ENCODE measurements at places on chromosomes 2 and 18. TPM values are rescaled to one million over a fixed set of nuclear protein-coding genes. Genes with fewer than 3 reads are reported as not detected.

DNA sequence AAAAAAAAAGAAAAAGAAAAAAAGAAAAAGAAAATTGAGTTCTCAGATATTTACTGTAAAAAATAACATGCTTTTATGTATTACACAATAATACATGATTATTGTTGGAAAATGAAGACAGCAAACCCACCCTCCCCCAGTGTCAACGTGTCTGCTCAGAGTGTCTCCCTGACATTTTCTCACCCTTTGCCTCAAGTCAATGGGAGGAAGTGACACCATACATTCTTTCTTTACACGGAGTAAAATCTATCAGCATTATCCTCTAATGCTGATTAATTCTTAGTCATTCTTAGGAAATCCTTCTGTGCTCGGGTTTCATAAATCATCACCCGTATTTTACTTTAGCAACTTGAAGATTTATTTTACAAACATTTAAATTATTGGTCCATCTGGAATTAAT lies 32.0 kb downstream of the CTAGE1 start:
- no peak overlapping the region for H3K27ac ChIP-seq
- H3K27me3 ChIP-seq, result no peaks in the 10 kb centered on the region
- H3K4me1 ChIP-seq, result no peaks in the 10 kb centered on the region

DNA sequence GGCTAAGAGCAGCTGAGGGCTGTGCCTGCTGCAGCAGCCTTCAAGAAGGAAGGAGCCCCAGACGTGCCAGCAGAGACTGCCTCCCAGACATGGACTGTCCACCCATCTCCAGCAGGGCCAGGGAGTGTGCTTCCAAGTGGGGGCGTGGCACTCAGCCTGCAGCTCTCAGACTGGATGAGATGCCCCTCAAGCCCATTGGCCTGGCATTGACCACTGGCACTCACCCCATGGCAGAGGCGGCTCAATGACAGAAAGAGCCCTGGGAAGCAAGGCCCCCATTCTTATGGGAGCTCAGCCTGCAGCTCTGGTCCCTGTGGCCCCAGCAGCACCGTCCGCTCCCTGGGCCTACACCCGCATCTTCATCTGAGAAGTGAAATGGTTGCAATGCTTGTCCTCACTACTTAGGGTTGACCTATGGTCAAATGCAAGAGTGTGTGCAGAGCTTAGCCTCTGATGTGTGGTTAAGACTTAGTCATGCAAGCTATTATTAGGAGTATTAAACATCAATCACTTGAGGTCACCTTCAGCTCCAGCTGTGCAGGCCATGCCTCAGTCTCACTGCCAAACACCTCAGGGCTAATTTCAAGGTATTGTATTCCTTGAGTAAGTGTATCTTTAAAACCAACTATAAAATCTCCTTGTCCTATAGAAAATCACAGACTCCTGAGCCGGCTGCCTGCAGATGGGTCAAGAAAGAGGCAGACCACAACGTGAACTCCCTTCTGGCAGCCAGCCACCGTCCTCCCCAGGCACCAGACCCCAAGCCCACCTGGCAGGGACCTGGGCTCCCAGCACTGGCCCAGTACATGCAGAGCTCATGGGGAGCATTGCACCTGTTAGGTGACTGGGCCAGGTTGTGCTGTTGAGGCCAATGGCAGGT lies 194.8 kb downstream of the NDUFA10 start:
- H3K27ac ChIP-seq, result no peak overlapping the region
- no peaks in the 10 kb centered on the region for H3K4me1 ChIP-seq
- no peaks in the 10 kb centered on the region for H3K27me3 ChIP-seq
- DNase-seq, result peak; percentile 13

GRCh38 chr2:172697296-172697695 lies 38.3 kb upstream of the RAPGEF4 start:
- no peak overlapping the region for H3K27ac ChIP-seq
- no peak for DNase-seq
- peaks cover 16% of the 10 kb centered on the region for H3K4me1 ChIP-seq
- H3K27me3 ChIP-seq, result peaks cover 7% of the 10 kb centered on the region
- H3K36me3 ChIP-seq, result no peaks in the 10 kb centered on the region

GRCh38 chr2:223076573-223076972 lies 24.6 kb downstream of the KCNE4 start:
- DNase-seq, result no peak
- H3K4me3 ChIP-seq, result no peak overlapping the region
- H3K27me3 ChIP-seq, result peaks cover 3% of the 10 kb centered on the region
- peaks cover 2% of the 10 kb centered on the region for H3K4me1 ChIP-seq
- no peaks in the 10 kb centered on the region for H3K36me3 ChIP-seq

DNA sequence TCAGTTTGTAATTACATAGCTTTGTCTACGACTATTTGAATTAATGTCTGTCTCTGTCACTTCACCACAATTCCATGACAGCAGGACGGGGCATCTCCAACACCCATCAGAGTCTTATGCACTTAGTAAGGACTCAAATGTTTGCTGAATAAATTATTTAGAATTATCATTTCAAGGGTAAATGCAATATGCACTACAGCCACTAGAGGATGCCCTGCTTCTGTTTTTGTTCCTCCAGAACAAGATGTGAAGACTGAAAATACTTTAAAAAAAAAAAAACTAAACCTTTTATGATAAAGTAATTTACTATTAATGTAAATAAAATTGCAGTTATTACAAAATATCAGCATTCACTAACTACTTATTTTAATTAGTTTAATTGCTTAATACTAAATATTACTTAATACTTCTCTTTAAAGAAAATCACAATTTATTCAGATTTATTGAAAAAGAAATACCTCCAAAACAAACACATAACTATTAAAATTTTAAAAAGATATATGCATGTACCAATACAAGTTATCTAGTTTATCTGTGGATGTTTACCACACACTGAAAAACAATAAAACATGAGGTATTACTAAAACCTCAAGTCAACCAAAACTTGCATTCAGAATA lies 3.2 kb downstream of the PIGN start:
- no peak overlapping the region for H3K4me3 ChIP-seq
- no peaks in the 10 kb centered on the region for H3K27me3 ChIP-seq
- H3K36me3 ChIP-seq, result peaks cover 11% of the 10 kb centered on the region
- peaks cover 22% of the 10 kb centered on the region for H3K4me1 ChIP-seq

GRCh38 chr2:508121-508520 lies 169.1 kb downstream of the TMEM18 start:
- no peaks in the 10 kb centered on the region for H3K36me3 ChIP-seq
- no peak overlapping the region for H3K27ac ChIP-seq
- peaks cover 3% of the 10 kb centered on the region for H3K27me3 ChIP-seq
- DNase-seq, result no peak

DNA sequence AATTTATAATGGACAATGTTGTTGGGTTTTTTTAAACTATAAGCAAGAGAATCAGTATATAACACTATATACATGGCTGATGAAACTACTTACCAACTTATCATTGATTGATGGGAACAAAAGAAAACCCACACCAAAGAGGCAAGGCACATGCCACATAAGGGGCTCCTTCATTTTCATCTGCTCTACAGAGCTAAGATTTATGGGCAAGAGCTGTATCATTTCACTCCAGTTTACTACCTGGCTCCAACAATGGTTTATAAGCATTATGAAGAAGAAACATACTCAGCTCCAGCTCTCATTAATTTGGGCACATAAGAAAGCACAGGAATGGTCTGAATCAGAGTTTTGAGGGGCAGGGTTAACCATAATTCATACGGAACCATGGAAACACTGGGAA lies 283.3 kb downstream of the AGPS start:
- H3K36me3 ChIP-seq, result no peaks in the 10 kb centered on the region
- H3K4me3 ChIP-seq, result no peak overlapping the region
- peaks cover 26% of the 10 kb centered on the region for H3K27me3 ChIP-seq
- no peak overlapping the region for H3K27ac ChIP-seq

DNA sequence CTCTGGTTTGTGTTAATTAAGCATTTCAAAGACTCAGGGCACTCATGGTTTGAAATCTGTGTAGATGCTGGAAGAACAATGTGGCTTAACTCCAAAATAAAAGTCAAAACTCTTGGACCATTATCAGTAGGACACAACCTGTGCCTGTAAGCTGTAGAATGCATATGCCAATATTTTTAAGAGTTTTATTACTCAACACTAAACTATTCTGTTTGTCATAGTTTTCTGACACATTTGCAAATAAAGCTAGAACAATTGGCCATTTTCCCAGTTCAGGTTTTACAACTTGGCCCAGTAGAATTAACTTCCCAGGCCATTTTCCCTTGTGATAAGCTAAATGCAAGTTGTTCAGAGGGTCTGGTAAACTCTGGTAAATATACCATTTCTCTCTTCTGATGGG lies 713.1 kb downstream of the CBLN2 start:
- H3K27me3 ChIP-seq, result no peaks in the 10 kb centered on the region
- H3K4me3 ChIP-seq, result no peak overlapping the region
- H3K36me3 ChIP-seq, result no peaks in the 10 kb centered on the region
- no peak for DNase-seq
- H3K4me1 ChIP-seq, result no peaks in the 10 kb centered on the region
- no peak overlapping the region for H3K27ac ChIP-seq

- no peak for DNase-seq
- no peak overlapping the region for H3K27ac ChIP-seq
- no peaks in the 10 kb centered on the region for H3K4me1 ChIP-seq
Measured at GRCh38 chr2:239533569-239534316, 132.9 kb upstream of the HDAC4 start.

DNA sequence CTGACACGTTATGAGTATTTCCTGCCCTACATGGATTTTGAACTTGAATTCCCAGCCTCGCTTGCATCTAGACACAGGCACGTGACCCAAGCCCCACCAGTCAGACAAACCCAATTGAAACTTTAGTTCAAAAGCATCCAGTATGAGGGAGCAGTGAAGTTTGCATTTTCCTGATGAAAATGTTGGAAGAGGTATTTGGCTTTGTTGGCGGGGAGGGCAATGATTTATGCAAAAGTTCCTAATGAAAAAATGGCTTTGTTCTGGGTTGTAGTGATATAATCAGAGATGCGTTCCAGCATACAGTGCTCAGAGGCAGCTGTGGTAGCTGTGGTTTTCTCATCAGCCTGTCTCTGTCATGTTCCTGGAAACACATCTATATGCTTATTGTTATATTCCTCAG lies 36.8 kb upstream of the CPS1 start:
- no peaks in the 10 kb centered on the region for H3K36me3 ChIP-seq
- H3K27ac ChIP-seq, result no peak overlapping the region
- H3K4me3 ChIP-seq, result no peak overlapping the region
- peaks cover 19% of the 10 kb centered on the region for H3K27me3 ChIP-seq

- peak overlapping the region; percentile 66 for H3K27ac ChIP-seq
- H3K4me3 ChIP-seq, result peak overlapping the region; percentile 87
- DNase-seq, result no peak
Measured at GRCh38 chr2:73110168-73111072, 2.3 kb downstream of the RAB11FIP5 start.

- peaks cover 7% of the 10 kb centered on the region for H3K4me1 ChIP-seq
- H3K27ac ChIP-seq, result no peak overlapping the region
- H3K36me3 ChIP-seq, result peaks cover 9% of the 10 kb centered on the region
- no peak for DNase-seq
- no peaks in the 10 kb centered on the region for H3K27me3 ChIP-seq
Measured at GRCh38 chr2:121689356-121689755, 40.1 kb upstream of the CLASP1 start.

DNA sequence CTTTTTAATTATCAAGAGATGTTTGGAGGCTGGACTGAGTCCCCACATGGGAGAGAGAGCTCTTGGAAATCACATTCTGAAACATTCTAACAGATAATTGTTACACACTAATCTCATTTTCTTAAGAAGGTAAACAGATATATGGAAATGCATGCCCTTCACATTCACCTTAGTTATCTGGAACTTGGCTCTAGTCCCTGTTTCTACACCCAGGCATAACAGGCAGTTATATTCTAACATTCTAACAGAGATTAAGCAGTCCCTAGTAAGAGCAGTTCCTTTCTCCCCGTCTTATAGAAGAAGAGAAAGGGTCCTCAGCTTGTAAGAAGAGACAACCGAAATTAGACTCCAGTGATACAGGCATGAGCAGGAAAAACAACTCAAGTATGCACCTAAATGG lies 385.4 kb downstream of the SOX11 start:
- DNase-seq, result no peak
- H3K27ac ChIP-seq, result no peak overlapping the region
- H3K4me1 ChIP-seq, result no peaks in the 10 kb centered on the region
- H3K27me3 ChIP-seq, result no peaks in the 10 kb centered on the region

GRCh38 chr2:172079838-172080640 lies 5.3 kb upstream of the DLX1 start:
- no peak for DNase-seq
- peaks cover 85% of the 10 kb centered on the region for H3K27me3 ChIP-seq
- H3K4me1 ChIP-seq, result peaks cover 33% of the 10 kb centered on the region

- H3K4me3 ChIP-seq, result no peak overlapping the region
- no peak for DNase-seq
- no peaks in the 10 kb centered on the region for H3K27me3 ChIP-seq
- H3K27ac ChIP-seq, result no peak overlapping the region
- no peaks in the 10 kb centered on the region for H3K4me1 ChIP-seq
Measured at GRCh38 chr2:220296174-220296573, 668.7 kb downstream of the SLC4A3 start.

The SGPP2 gene
- total RNA-seq, result 2.7 TPM

The WNT6 gene
- not detected for total RNA-seq

The FAP gene
- total RNA-seq, result not detected

The AP1S3 gene
- total RNA-seq, result 6.4 TPM

Measured in activated CD4-positive, alpha-beta memory T cell treated with anti-CD3 and anti-CD28 coated beads, Interleukin-2, amount 10 ng/mL, durations not matched to agents 7 days and 5 days (primary cell).